ENCODE measurements at places on chromosomes 5 and 9.

- no peak for DNase-seq
These were observed 311.4 kb upstream of the MSX2 start for GRCh38 chr5:174412941-174413340.

DNA sequence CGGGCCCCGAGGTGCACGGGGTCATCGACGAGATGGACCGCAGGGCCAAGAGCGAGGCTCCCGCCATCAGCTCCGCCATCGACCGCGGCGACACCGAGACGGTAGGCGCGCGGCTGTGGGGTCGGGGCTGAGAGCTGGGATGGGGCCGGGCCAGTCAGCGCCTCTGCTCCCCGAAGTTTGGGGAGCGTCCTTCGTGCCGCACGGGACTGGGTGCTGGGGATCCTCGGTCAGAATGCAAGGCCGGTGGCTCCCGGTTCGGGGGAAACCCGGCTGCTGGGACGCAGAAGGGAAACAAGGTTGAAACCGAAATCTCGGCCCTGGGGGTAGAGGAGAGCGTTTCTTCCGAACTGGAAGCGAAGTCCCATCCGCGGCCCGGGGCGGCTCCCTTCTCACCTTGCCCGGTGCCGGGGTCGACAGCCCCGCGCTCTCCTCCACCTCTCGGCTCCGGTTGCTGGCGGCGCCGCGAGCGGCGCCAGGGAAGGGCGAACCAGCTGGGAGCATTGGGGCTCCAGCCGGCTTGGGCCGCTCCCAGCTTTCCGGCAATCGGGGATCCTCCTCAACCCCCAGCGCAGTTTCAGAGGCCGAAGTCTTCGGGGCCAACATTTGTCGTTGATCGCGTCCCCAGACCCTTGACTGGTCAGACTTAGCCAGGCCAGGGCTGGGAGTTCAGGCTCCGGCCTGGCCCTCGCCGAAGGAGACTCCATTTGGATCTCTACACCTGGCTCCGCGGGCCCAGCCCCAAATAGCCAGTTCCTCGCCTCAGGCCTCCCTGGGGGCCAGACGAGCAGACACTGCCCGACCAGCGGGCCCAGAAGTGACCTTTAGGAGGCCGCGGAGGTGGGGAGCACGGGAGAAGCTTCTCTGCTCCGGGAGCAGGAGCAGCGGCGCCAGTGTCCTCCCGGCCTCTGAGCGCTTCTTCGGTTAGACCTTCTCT lies 1.1 kb downstream of the LHX2 start:
- DNase-seq = peak; percentile 28

GRCh38 chr5:75672616-75673015 lies 44.6 kb downstream of the POC5 start:
- no peak for DNase-seq

DNA sequence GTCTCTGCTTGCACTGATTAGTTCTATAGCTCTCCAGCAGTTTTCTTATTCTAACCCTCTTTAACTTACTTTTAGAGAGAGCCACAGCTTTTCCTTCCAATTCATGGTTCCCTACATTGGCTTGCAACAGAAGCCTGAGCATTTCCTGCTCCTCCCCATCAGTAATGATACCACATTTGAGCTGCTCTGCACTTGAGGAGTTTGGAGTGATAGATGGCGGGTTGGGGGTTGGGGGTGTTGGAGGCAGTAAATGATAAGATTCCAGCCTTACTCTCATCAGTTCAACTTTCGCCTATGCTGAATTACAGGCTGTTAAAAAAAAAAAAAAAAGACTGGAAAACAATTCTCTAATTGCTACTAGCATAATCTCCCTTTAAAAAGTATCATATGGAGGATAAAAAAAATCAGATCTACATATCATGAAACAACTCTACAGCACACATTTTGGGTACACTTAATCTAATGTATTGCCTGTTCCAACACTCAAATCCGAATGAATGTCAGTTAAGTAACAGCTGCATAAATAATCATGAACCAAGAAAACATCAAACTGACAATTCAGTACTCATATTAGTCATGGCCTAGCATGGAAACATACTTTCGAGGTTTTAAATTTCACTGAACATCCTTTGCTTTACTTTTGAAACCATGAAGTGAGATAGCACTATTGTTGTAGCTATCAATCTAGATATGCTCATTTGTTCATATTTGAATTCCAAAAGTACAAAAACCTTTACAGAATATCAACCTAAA lies 224.7 kb downstream of the NFIB start:
- no peak for DNase-seq

DNA sequence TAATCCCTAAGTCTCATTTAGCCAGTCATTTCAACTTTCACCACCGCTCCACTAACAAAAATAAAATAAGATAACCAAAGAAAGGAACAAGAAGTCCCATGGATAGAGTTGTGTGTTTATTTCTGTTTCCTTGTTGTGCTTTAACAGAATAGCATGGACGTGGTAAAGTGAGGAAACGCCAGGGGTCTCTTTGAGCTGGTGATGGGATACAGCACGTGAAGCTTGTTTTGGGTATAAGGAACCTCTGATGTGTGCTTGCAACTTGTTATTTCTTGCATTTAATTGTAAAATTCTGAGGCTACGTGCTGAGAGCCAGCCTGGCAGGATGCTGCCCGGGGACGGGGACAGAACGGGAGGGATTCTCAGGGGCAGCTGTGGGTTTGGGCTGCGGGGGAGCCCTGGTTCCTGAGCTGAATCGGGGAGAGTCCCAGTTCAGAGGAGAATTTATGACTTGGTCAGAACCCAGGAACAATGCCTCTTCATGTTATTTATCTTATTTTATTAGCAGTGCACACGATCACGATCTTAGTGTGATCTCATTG lies 63.4 kb downstream of the ANKRD33B start:
- DNase-seq = no peak

DNA sequence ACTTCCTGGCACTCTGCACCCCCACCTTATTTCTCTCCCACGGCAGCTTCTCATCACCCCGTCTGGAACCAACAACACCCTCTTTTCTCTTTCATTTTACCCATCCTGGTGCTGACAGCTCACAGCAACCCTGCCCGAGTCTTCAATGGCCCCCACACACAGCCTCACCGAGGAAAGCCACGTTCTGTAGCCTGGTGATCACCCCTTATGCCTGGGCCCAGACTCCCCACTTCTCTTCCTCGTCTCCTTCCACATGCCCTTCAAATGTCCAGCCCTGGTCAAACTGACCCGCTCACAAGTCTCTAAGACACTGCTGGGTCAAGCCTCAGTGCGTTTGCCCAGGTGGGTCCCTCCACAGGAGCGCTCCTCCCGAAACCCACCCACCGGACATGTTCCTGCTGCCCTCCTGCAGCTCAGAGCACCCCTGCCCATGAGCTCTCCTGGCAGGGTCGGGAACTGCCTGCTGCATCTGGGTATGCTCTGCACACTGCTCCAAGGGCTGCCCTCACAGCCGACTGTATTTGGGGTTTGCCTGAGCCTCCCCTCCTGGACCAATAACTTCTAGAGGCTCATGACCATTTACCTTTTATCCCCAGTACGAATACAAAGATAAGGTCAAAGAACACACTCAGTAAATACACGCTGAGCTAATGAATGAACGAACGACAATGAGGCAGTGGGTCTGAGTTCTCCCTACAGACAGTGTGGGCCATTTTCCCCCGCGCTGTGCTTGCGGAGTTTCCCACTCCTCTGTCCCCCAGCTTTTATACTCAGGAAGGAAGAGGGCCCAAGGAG lies 154.7 kb upstream of the PHYKPL start:
- DNase-seq = no peak

GRCh38 chr9:89880161-89880560 lies 275.3 kb downstream of the GADD45G start:
- DNase-seq = no peak

GRCh38 chr9:111008158-111009075 lies 29.9 kb downstream of the LPAR1 start:
- no peak for DNase-seq

DNA sequence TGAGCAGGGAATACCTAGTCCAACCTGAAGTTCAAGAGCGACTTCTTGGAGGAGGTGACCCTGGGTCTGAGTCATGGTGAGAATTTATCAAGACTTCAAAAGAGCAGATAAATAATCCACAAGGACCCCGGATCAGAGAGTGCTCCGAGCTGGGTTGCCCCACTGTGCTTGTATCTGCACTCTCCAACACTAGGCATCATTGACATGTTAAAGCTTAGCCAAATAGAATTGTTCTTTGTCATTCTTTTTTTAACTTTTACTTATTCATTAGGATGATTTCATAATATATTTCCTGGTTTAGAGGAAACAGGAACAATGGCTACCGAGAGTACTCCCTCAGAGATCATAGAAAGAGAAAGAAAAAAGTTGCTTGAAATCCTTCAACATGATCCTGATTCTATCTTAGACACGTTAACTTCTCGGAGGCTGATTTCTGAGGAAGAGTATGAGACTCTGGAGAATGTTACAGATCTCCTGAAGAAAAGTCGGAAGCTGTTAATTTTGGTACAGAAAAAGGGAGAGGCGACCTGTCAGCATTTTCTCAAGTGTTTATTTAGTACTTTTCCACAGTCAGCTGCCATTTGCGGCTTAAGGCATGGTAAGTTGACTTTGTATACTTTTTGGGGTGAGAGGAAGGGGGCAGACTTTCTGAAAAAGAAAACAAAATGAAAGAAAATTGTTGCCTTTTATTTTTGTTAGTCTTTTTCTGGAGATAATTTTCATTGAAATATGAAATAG lies at the start of gene CARD6:
CARD6 (plus strand) TSS at position 300 of the 738 bp plus-strand sequence; CDS start at position 316, 16 bp downstream.
- DNase-seq = no peak

- DNase-seq = no peak
These were observed 30.2 kb upstream of the GABRP start for GRCh38 chr5:170753311-170753710.

DNA sequence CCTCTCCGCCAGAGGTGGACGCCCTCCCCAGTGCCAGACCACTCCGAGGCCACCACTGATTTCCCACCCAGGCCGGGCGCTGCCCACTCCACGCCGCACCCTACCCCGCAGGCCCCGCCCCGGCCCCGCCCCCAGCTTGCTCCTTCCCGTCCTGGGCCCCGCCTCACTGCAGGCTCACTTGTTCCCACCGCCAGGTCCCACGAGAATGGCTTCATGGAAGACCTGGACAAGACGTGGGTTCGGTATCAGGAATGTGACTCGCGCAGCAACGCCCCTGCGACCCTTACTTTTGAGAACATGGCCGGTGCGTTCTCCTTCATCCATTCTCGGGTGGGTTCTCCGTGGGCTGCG lies 6.5 kb downstream of the LRRC26 start:
- no peak for DNase-seq

- no peak for DNase-seq
These were observed 189.4 kb downstream of the CCDC192 start for GRCh38 chr5:127892467-127893207.

GRCh38 chr5:175855041-175855720 lies 16.2 kb upstream of the CPLX2 start:
- DNase-seq = no peak

GRCh38 chr9:132230605-132231004 lies 68.7 kb downstream of the NTNG2 start:
- no peak for DNase-seq

DNA sequence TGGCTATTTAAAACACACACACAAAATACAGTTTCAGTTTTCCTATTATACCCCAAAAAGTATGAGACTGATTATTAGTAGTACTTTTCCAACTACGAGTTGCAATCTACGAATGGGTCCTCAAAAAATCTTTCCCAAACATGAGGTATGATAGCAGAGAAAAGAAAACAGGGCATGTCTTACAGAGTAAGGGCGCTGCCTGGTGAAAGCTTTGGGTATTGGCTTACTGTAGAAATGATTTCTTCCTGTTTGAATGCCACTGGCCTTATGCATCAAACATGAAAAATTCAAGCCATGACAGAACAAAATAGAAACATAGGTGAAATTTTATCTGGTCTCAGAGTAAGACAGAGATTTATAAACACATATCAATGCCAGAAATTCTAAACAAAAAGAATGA lies 448.0 kb downstream of the SPOCK1 start:
- no peak for DNase-seq

DNA sequence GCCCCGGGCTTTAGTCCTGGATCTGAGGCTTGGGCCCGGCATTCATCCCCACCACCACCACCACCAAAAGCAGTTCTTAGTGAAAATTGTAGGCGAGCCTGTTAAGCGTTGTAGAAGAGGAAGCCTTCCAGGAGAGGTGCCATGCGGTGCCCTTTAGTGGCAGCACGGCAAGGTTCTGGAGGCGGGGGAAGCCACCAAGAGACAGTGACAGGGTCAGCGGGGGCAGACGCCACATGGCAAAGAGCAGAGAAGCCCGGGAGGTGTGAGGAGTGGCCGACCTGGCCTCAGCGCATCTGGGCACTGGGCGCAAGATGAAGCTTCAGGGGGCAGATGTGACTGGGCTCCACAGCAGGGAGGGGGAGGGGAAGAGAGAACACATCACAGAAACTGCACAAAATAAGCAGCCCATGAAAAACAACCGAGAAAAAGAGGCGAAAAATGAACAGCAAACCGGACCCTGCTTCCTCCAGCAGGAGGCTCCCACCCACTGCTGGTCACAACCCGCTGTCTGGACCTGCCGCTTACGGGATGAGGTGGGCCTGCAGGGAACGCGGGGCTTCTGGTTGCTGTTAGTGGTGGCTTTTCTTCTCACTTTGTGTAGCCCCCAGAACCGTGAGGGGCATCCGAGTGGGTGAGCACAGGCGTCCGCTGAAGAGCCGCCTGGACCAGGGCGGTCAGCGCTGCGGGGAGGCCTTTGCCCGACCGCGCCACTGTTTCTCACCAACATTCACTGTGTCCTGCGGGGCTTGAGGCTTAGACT lies 4.3 kb downstream of the LRRC14B start:
- DNase-seq = no peak

DNA sequence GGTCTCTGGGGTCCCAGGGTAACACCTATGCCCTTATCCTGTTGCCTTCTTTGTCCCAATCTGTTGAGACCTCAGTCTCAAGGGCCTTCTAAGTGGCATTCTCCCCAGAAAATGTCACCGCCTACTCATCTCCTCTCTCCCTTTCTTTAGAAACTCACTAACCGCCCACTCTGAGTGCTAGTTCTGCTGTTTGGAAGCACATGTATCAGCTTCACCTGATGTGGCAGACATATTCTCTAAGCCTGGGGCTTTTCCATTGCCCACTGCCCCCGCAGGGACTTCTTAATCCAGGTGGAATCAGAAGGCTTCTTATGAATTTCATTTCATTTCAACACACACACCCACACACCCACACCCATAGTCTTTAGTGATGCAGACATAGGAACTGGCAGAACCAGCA lies 165.1 kb downstream of the ASTN2 start:
- DNase-seq = no peak

DNA sequence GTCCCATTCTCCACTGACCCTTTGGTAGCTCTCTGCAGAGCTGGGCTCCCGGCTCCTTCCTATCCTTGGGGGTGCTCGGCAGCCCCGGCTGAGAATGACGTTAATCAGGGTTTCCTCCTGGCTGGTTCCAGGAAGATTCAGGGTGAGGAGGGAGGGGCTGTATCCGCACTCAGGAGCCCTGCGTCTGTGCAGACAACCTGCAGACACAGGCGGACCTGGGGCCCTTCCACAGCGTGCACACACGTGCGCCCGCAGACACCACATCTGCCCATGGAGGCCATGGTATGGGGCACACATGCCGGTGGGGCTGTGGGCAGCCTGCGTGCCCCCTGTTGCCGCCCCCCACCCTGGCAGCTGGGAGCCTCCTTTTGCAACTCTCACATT lies 66.6 kb upstream of the RNU6ATAC start:
- DNase-seq = no peak

DNA sequence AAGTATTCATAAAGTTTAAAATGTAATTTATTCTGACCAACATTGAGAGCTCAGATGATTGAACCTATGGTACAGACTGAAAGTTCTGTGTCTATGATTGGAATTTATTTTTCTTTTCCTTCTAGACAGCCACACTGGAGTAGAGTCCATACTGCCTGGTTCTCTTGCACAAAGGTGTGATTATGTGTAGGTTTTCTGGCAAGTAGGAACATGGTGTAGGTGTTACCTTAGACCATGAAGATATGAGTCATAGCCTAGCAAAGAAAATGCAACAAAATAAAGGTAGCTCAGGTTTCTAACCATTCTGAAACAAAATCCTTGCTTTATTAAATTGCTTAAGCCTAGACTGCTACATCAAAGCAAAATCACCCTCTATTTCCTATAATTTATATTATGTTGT lies 143.4 kb downstream of the CDH12 start:
- no peak for DNase-seq
